Stomach (tissue), 19 donors: ENCODE measurements at places on chromosomes 4 and X. TPM values are rescaled to one million over a fixed set of nuclear protein-coding genes. Genes with fewer than 3 reads are reported as not detected.

DNA sequence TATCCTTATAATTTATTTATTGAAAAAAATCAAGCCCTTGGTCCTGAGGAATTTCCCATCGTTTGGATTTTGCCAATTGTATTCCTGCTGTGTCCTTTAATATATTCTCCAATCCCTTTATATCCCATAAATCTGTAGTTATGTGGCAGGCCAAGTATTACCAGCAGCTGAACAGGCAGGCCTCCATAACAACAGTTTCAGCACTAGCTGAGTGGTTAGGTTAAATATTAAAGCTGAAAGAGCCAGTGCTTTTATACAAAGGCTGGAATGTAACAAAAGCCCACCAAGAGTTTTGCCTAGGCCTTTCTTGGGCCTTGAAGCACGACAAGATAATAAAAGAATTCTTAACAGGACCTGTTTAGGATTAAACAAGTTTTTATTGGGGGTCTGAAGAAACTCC is 366.6 kb upstream of the GALNT7 start:
- H3K36me3 ChIP-seq, result no peaks in the 10 kb centered on the region
- no peak for DNase-seq
- H3K4me1 ChIP-seq, result no peaks in the 10 kb centered on the region
- no peaks in the 10 kb centered on the region for H3K27me3 ChIP-seq
- no peak overlapping the region for H3K4me3 ChIP-seq
- H3K27ac ChIP-seq, result no peak overlapping the region

GRCh38 chr4:115844180-115844579 is 730.8 kb upstream of the NDST4 start:
- no peaks in the 10 kb centered on the region for H3K4me1 ChIP-seq
- no peaks in the 10 kb centered on the region for H3K36me3 ChIP-seq
- H3K4me3 ChIP-seq, result no peak overlapping the region

Gene GPAT3
- 3.6 TPM for total RNA-seq

DNA sequence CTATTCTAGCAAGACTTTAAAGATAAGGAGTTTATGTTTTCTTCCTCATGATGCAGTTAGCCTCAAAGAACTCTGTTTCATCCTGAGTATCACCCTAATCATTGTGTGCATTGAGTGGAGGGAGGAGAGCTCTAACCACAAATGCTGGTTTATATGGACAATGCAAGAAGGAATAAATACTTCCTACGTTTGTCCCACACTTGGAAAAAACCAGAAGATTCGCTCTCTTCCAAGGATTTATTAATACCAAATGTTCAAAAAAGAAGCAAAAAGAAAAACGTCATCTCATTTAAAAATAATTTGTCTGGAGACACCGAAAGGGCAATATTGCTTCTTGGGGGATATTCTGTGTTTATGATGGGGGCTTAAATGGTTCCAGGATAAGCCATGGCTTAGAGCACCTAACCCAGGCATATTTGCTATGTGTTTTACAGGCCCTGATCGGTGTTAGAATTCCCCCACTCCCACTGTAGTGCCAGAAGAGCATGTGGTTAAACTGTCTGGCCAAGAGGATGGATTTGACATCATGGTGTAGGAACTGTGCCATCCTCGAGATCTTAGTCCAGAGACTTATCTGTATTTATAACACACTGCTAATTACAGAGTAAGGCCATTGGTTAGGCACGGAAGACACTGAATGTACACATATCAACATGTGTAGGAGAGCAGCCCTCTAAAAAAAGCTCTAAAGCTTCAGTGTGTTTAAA is 227.2 kb downstream of the ANK2 start:
- peaks cover 5% of the 10 kb centered on the region for H3K4me1 ChIP-seq
- H3K4me3 ChIP-seq, result no peak overlapping the region
- no peaks in the 10 kb centered on the region for H3K27me3 ChIP-seq
- no peaks in the 10 kb centered on the region for H3K36me3 ChIP-seq

- H3K4me3 ChIP-seq, result no peak overlapping the region
- no peaks in the 10 kb centered on the region for H3K36me3 ChIP-seq
- H3K27ac ChIP-seq, result no peak overlapping the region
- H3K4me1 ChIP-seq, result no peaks in the 10 kb centered on the region
These were observed 25.8 kb upstream of the AMELX start for GRCh38 chrX:11267425-11267824.

DNA sequence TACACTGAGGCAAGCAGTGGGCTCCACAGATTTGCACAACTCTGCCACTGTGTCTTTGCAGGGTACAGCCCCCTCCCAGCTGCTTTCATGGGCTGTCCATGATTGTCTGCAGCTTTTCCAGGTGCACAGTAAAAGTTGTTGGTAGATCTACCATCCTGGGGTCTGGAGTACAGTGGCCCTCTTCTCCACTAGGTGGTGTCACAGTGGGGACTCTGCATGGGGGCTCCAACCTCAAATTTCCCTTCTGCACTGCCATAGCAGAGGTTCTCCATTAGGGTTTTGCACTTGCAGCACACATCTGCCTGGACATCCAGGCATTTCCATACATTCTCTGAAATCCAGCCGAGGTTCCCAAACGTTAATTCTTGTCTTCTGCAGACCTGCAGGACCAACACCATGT is 1002.3 kb downstream of the FAM133A start:
- no peak overlapping the region for H3K4me3 ChIP-seq
- DNase-seq, result no peak
- no peaks in the 10 kb centered on the region for H3K27me3 ChIP-seq
- no peak overlapping the region for H3K27ac ChIP-seq

- H3K4me1 ChIP-seq, result peaks cover 37% of the 10 kb centered on the region
- no peaks in the 10 kb centered on the region for H3K27me3 ChIP-seq
- peak overlapping the region; percentile 25 for H3K4me3 ChIP-seq
- no peaks in the 10 kb centered on the region for H3K36me3 ChIP-seq
- H3K27ac ChIP-seq, result peak overlapping the region; percentile 56
- DNase-seq, result no peak
These were observed 15.0 kb upstream of the ENAM start for GRCh38 chr4:70613306-70614183.
